Stimulated activated CD4-positive, alpha-beta T cell treated with anti-CD3 and anti-CD28 coated beads, Interleukin-4, amount 100 ng/mL, for 1 hour (primary cell): ENCODE measurements at places on chromosomes 11 and 22.

DNA sequence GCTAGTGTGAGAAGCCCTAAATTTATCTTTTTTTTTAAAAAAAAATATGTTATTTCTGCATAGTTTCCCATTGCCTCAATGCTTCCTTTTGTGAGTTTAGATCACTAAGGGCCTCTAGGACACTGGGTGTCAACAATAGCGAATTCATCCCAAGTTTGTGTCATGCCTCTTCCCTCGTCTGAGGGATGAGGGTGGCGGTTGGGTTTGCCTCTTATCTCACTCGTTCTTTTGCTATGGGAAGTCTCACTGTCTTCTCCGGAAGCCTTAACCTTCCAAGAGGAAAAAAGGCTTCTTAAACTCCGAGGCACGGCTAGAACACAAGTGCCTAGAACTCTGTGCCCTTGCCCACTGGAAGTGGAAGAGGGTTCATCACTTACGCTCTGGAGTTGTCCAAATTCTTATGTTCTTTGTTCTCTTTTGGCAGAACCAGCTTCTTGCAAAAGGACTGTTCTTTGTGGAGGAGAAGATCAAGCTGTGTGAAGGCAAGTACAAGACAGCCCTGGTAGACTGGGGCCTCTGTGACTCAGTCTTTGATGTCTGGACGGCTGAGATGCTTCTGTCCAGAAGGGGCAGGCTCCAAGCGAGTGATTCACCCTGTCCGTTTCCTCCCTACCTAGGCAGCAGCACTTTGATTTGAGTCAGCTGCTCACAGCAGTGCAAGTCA lies 78.5 kb downstream of the TRAF6 start:
- no peak for DNase-seq

DNA sequence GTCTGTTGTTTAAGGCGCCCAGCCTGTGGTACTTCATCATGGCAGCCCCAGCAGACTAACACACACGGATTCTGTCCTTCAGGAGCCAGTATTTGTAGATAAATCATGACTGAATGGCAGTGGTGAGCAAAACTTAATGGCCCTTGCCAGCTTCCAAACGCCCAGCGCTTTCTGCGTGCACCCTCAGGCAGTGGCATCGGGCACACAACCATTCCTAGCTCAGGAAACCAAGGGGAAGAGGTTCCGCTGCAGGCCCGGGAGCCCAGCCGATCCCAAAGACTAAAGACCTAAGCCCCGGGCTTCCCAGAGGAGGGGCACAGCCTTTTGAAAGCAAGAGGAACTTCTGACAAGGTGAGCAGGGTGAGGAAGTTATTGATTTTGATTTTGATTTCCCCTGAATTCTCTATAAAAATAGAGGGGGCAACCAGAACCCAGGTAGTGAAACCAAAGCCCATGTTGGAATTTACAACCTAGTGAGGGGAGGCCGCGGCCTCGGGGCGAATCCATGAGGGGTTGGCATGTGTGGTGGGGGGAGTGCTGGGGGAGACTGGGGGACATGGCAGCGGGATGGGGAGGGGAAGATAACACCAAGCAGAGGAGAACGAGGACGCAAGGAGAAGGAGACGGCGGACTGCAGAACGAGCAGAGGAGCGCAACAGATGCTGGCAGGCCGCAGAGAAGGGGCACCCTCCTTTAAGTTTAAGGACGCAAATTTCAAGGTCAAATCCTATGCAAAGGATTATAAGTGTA lies 79.9 kb upstream of the SEPTIN5 start:
- no peak for DNase-seq

- DNase-seq, result no peak
Observed at GRCh38 chr11:13874597-13874996, 87.9 kb upstream of the SPON1 start.

DNA sequence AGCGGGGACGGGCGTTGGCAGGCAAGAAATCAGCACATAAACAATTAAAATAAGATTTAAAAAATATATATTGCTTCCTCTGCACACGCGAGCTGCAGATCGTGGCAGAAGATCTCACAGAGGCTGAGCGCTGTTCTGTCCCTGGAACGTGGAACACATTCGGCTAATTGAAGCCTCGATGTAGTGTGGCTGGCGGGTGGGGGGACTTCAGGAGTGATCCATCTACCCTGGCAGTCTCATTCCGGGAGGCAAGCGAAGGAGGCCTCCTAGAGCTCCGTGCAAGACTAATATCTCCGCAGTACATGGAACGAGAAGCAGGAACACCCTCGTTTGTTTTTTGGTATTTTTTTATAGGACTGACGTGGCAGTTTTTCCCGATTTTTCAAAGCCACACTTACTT lies 402.4 kb downstream of the MN1 start:
- no peak for DNase-seq

GRCh38 chr11:113470233-113470632 lies 5.0 kb downstream of the DRD2 start:
- DNase-seq, result no peak

DNA sequence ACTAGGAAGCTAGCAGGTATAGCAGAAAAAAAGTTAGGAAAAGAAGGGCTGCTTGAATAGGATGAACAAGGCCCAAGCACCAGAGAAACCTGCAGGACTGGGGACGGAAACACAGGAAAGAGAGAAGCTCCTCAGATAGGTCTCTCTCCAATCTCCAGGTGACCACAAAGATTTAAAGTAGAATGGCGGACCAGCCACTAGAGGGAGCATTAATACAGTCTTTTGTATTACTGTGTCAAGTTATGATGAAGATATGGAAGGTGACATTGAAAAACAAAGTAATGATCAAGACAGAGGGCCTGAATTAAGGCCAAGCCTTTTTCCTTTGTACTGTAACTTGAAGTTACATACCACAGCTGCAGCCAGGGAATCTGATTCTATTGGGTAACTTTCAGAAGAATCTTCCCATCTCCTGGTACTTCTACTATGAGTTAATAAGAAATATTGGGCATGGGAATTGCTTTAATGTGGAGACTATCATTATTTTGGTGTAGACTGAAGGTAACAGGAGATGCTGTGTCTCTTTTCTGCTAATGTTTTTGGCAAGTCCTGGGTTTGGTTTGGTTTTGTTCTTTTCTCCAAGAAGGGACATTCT lies 33.8 kb downstream of the OR2AG2 start:
- DNase-seq, result peak; percentile 43

GRCh38 chr11:26841818-26842473 lies 120.1 kb upstream of the SLC5A12 start:
- no peak for DNase-seq

DNA sequence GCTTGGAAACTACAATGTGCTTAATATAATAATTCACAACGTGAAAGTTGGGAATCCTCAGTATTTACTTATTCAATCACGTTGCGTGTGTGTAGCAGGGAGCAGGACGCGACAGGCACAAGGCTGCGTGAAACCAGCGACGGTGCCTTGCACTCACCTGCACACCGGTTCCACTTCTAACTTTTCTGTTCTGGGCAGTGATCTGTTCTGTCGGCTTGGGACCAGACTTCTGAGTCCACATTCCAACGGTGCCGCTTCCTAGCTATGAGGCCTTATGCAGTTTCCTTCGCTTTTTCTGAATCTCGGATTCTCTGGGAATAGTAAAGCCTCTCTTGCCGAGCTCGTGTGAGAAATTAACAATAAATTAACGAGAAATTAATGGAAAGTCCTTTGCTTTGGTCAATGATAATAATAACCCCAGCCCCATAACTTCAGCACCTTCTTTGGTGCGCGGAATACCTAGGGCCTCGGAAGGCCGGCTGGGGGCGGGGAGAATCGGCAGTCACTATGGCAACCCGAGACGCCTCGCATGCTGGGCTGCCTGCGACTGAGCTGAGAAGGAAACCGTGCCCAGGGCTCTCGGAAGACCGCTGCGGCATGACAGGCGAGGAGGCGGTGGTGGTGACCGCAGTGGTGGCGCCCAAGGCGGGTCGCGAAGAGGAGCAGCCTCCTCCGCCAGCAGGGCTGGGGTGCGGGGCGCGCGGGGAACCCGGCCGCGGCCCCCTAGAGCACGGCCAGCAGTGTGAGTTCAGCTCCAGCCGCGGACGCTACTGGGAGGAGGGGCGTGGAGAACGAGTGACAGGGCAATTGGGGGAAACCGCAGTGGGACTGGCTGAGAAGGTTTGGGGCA lies at the start of gene C11orf97:
Gene C11orf97, plus strand, starts transcription at position 530 of the 850 bp plus-strand sequence. Its CDS starts 68 bp downstream, at position 598.
- DNase-seq, result peak; percentile 54

DNA sequence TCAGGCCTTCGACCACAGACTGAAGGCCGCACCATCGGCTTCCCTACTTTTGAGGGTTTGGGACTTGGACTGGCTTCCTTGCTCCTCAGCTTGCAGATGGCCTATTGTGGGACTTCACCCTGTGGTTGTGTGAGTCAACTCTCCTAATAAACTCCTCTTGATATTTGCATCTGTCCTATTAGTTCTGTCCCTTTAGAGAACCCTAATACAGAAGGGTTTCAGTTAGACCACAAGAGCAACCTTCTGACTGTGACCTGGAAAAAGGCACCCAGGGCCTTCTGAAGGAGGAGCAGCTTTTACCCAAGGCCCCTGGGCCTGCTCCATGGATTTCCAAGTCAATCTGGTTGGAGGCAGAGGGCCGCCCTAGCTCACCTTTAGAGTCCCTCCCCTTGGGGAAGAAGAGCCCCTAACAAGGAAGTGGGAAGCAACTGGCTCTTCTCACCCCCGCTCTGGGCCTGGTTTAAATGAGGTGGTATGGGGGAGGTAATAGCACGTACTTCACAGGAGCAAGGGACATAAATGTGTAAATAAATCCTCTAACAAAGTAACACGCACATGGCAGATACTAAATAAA lies 11.2 kb upstream of the CHST1 start:
- no peak for DNase-seq

GRCh38 chr11:107017104-107017432 lies 1.2 kb downstream of the GUCY1A2 start:
- no peak for DNase-seq

- DNase-seq, result no peak
Observed at GRCh38 chr11:84518631-84519183, 1108.4 kb downstream of the DLG2 start.

GRCh38 chr11:104443387-104443786 lies 279.4 kb upstream of the PDGFD start:
- DNase-seq, result no peak

DNA sequence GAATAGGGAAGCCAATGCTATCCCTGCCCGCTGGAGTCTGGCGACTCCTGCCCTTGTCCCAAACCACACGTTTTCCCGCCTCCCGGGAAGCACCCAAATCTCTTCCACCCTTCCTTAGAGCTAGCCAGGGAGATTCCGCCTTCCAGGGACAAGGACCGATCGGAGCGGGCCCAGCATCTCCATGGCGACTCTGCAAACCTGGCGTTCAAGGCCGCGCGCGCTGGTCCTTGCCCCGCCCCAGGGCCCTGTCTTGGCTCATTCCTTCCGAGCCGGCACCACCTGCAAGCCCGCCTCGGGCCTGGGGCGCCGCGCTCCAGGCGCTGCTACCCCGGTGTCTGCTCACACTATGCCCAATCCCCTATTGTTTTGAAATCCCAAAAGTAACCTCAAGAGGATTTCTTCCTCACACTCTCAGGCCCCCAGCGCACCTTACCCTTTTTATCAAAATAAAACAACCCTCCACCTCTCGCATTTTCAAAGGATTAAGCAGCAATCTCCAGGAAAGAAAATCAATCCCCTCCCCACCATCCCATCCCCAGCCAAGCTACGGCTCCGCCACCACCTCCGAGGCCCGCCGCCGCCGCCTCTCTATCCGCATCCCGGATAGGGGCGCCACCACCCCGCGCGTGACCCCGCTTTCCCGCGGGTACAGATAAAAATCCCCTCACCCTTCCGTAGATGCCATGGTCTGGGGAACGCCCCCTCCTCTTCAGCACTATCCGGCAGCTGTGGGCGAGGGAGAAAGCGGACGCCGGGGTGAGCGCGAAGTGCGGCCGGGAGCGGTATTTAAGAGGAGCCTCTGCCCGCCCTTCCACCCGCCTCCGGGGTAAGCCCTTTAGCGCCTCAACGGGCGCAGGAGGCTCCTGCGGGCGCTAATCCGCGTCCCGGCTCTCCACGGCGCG lies 825 bp downstream of the SLC1A2 start:
- peak; percentile 10 for DNase-seq

GRCh38 chr11:132424433-132424832 lies 1054.0 kb downstream of the NTM start:
- DNase-seq, result no peak

GRCh38 chr11:74577624-74578396 lies 14.6 kb upstream of the POLD3 start:
- DNase-seq, result no peak

DNA sequence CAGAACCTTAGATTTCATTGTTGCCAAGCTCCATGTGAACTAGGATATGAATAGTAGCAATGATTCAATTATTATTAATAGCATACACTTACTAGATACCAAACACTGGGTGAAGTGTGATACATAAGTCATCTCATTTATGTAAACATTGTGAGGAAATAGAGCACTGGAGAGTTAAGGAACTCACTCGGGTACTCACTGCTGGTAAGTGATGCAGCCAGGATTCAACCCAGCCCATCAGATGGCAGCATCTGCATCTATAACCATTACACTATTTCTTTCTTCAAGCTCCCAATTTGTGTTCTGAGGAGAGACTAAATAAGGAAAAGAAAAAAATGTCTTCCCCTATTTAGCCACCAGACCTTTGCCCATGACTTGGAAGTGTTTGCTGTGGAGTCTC lies 10.2 kb upstream of the ALG8 start:
- no peak for DNase-seq

DNA sequence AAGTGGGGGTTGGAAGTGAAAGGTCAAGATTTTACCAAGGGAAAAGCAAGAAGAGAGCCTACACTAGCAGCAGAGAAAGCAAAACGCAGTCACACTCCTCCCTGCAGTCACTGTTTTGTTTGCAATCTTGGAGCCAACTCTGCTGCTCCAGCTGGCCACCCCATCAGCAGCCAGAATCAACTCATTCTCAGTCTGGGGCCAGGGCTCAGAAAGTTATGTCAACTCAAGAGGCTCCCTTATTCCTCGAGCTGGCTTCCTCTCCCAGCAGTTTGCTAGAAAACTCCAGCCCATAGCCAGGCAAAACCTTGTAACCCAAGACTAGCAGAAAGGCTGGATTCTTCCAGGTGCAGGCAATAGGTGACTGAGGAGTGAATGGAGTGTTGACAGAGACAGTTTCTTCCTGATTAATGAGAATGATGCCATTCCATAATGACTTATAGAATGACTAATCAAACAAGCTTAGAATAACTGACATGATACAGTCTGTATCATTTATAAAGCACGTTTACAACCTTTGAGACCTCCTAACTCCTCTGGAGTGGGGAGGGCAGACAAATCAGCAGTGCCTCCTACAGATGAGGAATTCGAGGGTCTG lies 53.4 kb downstream of the P4HA3 start:
- no peak for DNase-seq

- DNase-seq, result no peak
Observed at GRCh38 chr11:134856056-134856971, 444.3 kb upstream of the B3GAT1 start.

DNA sequence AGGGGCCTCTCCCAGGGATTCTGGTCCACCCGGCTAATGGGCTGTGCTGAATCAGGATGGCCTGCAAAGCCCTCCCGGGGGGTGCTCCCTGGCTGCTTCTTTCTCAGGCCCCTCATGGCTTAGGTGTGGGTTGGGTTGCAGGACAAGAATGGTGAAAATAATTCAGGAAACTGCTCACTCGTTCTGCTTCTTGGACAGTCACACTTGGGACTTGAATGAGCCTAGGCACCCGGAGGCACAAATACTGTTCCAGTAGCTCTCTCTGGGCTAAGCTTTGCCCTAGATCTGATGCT lies 83.2 kb downstream of the TRIM29 start:
- DNase-seq, result no peak

GRCh38 chr11:19306179-19306944 lies 65.6 kb upstream of the E2F8 start:
- DNase-seq, result no peak
